WTC11 (cell line): ENCODE measurements at places on chromosomes 1 and 21.

GRCh38 chr1:207021139-207021861 lies 11.3 kb downstream of the C1orf116 start:
- DNase-seq: no peak

GRCh38 chr1:27600498-27601175 lies 3.3 kb downstream of the AHDC1 start:
- DNase-seq: no peak

GRCh38 chr1:227068883-227069282 lies 128.8 kb downstream of the COQ8A start:
- no peak for DNase-seq

DNA sequence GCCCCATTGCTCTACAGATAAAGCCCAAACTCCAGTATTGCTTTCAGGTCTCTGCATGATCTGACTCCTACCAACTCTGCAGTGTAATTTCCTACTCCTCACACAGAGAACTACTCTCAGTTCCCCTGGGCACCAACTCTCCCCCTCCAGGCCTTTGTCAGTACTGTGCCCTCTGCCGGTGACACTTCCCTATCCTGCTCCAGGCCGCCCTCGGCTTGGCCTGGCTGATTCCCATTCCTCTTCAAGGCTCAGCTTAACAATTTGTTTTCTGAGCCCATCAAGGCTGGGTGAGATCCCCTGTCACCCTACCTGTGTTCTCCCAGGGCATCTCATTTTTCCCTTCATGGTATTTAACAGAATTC lies 2.6 kb downstream of the SLAMF8 start:
- DNase-seq: peak; percentile 67

GRCh38 chr1:84433258-84434080 lies 35.2 kb downstream of the DNASE2B start:
- DNase-seq: peak; percentile 22
